ENCODE measurements at places on chromosomes 16 and 17.
A peak's percentile ranks its signal among the peaks of the same experiment; 100 is the strongest.

DNA sequence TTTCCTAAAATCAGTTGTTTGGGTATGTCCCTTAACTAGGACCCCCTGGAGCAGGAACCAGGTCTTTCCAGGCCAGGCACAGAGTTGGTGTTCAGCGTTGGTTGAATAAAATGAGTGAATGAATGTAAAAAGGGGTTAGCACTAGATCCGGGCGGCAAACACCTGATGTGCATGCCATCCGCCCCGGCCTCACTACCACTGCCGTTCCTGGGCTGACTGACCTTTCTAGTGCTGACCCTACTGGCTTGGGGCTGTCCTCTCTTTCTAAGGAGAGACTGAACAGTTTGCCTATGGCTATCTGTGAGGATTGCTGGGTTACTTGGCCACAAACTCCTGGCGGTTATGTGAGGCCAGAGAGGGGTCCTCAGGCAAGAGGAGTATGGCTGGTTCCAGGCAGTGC, 10.1 kb upstream of the PHF12 start:
- no peak for DNase-seq

DNA sequence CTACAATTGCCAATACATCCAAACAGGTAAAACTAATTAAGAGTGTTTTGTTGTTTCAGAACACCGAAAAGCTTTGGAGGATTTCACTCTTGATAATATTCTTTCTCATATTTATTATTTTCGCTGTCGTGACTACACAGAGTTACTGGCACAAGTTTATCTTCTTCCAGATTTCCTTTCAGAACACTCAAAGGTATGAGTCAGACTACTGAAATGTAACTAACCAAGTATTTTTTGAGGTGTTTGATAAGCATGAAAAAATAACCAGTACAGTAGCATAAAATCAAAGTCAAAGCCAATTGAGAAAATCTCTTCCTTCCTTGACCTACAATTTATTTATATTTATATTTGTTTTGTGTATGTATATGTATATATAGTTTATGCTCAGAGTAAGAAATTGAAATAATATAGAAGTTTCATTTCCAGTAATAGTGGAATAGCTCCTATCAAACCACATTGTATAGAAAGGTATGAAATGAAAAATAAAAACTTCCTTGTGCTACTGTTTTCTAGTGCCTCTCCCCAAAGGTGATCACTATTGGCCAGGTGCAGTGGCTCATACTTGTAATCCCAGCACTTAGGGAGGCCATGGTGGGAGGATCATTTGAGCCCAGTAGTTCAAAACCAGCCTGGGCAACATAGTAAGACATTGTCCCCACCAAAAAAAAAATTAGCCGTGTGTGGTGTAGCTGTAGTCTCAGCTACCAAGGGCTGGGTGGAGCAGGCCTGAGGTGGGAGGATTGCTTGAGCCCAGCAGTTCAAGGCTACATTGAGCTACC, 10.9 kb downstream of the RAD51C start:
- DNase-seq = no peak

DNA sequence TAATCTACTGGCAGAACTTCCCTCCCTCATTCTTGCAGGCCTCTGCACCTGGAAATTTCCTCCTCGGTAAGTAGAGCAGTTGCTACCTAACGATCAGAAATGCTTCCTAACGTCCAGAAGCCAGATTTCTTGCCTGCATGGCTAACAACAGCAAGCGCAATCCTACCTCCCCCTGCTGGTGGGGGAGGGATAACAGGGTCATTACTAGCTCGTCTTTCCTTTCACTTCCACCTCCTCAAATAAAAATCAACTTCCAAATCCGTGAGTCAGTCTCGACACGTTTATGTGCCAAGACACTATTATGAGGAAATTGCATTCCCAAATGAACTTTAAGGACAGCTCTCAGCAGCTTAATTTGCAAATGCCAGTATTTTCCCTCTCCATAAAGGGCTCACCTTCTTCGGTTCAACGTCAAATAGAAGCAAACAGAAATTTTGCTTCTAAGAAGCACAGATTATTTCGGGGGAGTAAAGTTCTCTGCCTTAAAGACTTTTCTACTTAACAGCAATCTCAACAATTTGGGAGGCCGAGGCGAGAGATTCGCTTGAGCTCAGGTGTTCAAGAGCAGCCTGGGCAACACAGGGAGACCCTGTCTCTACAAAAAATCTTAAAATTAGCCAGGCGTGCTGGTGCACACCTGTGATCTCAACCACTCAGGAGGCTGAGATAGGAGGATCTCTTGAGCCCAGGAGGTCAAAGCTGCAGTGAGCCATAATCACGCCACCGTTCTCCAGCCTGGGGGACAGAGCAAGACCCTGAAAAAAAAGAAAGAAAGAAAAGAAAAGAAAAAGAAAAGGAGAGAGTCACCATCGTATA, 188.6 kb upstream of the PSMD7 start:
- no peak for DNase-seq

DNA sequence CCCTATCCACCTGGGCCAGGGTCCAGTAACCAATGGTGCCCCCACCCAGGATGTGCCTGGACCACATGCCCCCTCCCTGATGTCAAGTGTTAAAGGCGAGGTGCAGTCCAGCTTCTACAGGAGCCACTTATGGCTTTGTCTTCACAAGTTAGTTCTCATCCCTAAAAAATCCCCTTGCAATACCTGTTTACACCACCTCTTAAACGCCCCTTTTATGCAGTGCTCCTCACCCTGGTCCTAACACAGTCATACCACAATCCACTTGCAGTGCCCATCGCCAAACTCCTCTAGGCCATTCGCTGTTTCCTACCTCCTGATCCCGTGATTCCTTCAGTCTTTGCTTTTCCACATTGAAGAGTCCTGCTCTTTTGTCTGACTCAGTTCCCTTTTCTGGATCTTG, 7.1 kb downstream of the GLYR1 start:
- DNase-seq = no peak

- DNase-seq = no peak
These were observed 93.3 kb upstream of the NLRP1 start for GRCh38 chr17:5677620-5678019.

DNA sequence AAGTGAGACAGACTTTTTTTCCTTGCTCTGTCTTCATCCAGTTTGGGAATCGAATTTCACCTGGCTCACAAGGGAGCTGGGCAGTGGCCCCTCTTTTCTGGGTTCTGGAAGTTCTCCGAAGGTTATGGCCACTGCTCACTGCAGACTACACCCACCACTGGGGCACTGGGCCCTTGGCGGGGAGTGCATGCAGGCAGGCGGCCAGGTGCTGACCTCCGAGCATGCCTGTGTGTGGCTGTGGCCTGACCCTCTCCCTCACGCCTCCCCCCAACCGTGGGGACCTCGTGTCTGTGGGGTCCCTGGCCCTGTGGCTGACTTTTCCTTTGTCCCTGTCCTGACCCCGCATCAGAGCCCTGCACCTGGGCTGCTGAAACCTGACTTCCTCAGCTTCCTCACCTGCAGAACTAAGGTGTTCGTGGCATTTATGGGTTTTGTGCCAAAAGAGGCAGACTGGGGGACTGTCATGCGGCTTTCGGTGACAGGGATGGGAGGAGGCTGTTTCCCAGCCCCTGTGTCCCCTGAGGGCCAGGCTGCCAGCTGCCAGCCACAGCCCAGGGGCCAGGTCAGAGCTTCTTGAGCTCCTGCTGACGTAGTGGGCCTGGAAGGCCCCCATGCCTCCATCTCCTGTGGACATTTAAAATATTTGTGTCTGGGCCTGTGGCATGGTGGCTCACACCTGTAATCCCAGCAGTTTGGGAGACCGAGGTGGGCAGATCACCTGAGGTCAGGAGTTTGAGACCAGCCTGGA, 21.4 kb downstream of the ASPSCR1 start:
- no peak for DNase-seq

DNA sequence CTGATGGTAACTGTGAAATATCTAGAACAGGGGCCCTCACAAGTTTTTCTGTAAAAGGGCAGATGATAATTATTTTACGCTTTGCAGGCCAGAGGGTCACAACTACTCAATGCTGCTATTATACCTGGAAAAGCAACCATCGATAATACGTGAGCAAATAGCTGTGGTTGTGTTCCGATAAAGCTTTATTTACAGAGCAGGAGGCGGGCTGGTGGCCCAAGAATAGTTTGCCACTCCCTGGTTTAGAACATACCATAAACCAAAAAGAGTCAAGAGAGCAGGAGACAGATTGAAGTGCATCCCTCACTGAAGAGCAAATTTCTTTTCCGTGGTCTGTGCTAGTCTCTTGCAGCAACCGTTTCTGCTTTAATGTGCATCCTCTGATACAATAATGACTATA, 77.9 kb upstream of the DYNLRB2 start:
- DNase-seq = no peak

- DNase-seq = no peak
These were observed 52.0 kb downstream of the COTL1 start for GRCh38 chr16:84565669-84566495.

GRCh38 chr16:79019431-79019830, 581.1 kb downstream of the MAF start:
- DNase-seq = no peak

- DNase-seq = no peak
These were observed 63.4 kb downstream of the CYTH1 start for GRCh38 chr17:78718575-78719208.

DNA sequence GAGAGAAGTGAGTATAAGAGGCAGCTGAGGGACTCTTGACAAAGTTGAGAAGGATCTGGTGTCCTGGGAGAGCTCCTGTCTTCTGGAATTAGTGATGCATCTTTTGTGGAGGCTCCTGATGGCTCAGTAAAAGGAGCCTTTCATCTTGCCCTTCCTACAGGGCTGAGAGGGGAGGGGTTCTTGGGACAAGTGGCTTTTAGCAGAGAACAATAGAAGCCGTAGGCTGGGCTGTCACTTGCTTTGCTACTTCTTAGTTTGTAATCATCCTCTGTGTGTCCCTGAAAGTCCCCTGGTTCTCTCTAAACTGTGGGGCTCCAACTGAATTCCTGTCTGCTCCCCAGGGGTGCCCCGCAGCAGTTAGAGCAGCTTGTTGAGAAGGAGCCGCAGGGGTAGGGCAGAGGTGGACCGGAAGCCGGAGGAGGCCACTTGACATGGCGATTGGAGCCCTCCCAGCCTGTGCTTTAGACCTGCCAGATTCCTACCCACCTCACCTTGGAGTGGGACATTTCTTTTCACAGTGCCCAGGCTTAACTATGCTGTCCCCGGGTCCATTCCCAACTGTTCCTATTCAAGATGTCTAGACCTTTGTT, 85.1 kb downstream of the PRKCA start:
- no peak for DNase-seq

- peak; percentile 20 for DNase-seq
These were observed at the start of gene CENPV for GRCh38 chr17:16353317-16354174. Gene CENPV, minus strand, starts transcription at chr17:16353469. Its CDS starts 33 bp downstream, at chr17:16353436.

GRCh38 chr17:2385240-2386210, 15.3 kb downstream of the MNT start:
- no peak for DNase-seq

- no peak for DNase-seq
These were observed 37.2 kb downstream of the IRF8 start for GRCh38 chr16:85935974-85936760.

- peak; percentile 10 for DNase-seq
These were observed 11.4 kb downstream of the CCR7 start for GRCh38 chr17:40553694-40554534.

- DNase-seq = no peak
These were observed 55.2 kb downstream of the EPN2 start for GRCh38 chr17:19292377-19292711.

Data from NCI-H1092 (cell line).